MCF 10A (cell line): ENCODE measurements at places on chromosomes 3 and 15. TPM values are rescaled to one million over a fixed set of nuclear protein-coding genes. Genes with fewer than 3 reads are reported as not detected.

GRCh38 chr3:159902546-159903314 is 85.9 kb upstream of the IL12A start:
- H3K27me3 ChIP-seq: no peaks in the 10 kb centered on the region
- DNase-seq: no peak
- no peaks in the 10 kb centered on the region for H3K4me1 ChIP-seq
- no peak overlapping the region for H3K27ac ChIP-seq
- H3K36me3 ChIP-seq: peaks cover under 1% of the 10 kb centered on the region

DNA sequence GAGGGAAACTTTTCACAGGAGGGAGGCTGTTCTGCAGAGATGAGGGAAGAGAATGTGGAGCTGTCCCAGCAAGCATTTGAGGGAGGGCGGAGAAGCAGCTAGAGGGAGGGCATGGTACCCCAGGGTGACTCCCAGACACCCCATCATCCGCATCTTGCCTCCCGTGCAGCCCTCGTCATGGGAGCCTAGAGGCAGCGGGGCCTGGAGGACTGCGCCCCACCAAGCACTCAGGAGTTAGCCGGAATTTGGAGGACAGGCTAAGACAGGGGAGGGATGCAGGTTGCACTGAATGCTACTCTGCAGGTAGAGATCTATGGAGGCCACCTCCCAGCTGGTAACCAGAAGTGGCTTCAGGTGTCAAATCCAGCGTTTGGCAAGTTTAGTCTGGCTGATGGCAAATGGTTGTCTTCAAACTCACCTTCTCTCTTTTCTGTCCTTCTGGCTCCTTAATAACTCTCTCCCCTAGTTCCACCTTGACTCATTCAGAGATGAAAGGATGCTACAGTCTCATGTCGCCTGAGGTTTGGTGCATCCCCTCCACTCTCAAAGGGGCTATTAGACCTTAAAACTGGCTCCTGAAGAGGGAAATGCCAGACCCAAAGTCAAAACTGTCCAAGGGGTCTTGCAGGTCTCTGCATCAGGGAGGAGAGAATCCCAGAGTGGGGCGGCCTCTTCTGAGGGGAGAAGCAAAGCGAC is 155.9 kb upstream of the TLE3 start:
- no peak overlapping the region for H3K27ac ChIP-seq
- no peak overlapping the region for H3K4me3 ChIP-seq
- no peaks in the 10 kb centered on the region for H3K4me1 ChIP-seq
- no peak for DNase-seq
- no peaks in the 10 kb centered on the region for H3K36me3 ChIP-seq
- H3K27me3 ChIP-seq: peaks cover 19% of the 10 kb centered on the region

- no peaks in the 10 kb centered on the region for H3K36me3 ChIP-seq
- no peak for DNase-seq
- H3K4me1 ChIP-seq: no peaks in the 10 kb centered on the region
- H3K4me3 ChIP-seq: no peak overlapping the region
These were observed 4.1 kb upstream of the TYRO3 start for GRCh38 chr15:41554915-41555314.

SAMMSON gene
- not detected in 2 replicates for total RNA-seq

- no peaks in the 10 kb centered on the region for H3K27me3 ChIP-seq
- no peaks in the 10 kb centered on the region for H3K4me1 ChIP-seq
- no peak overlapping the region for H3K27ac ChIP-seq
- no peaks in the 10 kb centered on the region for H3K36me3 ChIP-seq
- no peak for DNase-seq
- H3K4me3 ChIP-seq: no peak overlapping the region
These were observed 17.5 kb downstream of the SENP8 start for GRCh38 chr15:72135719-72136118.

GRCh38 chr15:89486726-89487050 is 9.7 kb downstream of the RHCG start:
- H3K4me3 ChIP-seq: no peak overlapping the region
- peaks cover 7% of the 10 kb centered on the region for H3K36me3 ChIP-seq
- no peak for DNase-seq
- H3K4me1 ChIP-seq: peaks cover 9% of the 10 kb centered on the region
- peaks cover 11% of the 10 kb centered on the region for H3K27me3 ChIP-seq
- no peak overlapping the region for H3K27ac ChIP-seq

DNA sequence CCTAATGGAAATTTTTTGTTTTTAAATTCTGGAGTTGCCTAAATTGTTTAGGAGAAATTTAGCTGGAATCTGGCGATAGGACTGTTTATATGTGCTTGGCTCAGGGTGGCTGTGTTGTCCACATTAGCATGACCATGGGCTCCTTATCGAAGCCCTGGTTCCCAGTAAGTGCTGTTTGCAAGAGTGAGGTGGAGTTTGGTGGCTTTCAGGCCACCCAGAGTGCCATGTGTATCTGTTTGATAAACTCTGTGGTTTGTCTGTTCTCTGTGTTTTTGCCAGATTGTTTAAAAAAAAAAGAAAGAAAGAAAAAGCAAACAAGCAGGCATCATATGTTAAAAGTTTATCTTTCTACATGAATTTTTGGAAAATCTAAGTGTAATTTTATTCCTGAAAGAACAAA is 51.5 kb downstream of the PLCL2 start:
- no peaks in the 10 kb centered on the region for H3K36me3 ChIP-seq
- H3K4me1 ChIP-seq: no peaks in the 10 kb centered on the region
- no peak overlapping the region for H3K27ac ChIP-seq
- H3K27me3 ChIP-seq: peaks cover 82% of the 10 kb centered on the region

IQCF5 gene
- not detected in 2 replicates for total RNA-seq

SMC4 gene
- total RNA-seq: 89.3 and 116 TPM in 2 replicates

ARRDC4 gene
- 36.0 and 39.8 TPM in 2 replicates for total RNA-seq

DNA sequence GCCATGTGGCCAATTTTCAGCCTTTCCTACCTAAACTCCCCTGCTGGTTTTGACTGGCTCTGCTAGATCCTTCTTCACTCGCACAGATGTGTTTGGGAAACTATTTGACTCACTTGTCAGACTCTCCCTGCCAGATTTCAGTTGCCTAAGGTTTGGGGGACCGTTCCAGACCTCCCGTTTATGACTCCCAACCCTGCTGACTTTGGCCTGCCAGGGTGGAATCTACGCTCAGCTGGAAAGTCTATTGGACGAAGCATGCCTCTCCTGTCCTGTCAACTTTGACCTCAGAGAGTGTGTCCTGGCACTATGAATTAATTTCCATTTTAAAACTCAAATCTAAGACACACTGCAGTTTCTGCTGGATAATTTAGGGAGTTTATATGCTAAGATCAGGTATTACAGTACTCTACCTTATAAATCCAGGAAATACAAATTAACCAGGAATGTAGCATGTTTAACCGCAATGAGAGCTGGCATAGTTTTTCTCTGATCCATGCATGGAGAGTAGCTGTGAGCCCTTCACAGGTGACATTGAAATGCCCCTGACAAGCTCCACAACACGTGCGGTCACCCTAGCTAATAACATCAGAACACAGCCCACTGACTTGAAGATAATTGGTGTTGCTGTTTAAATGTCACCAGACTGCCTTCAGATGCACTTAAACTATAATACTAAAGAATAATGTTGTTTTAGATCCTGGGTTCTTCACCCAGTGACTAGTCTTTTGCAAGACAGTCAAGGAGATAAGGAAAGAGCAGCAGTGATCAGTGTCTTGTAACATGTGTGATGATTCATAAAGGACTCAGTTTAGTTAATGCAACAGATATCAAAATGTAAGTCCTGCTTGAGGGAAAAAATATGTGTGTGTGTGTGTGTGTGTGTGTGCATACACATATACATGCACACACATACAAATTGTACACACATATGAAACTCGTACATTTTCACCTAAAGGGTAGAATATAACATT is 223.0 kb upstream of the MCTP2 start:
- no peaks in the 10 kb centered on the region for H3K36me3 ChIP-seq
- H3K4me1 ChIP-seq: peaks cover 6% of the 10 kb centered on the region
- no peak overlapping the region for H3K4me3 ChIP-seq
- H3K27me3 ChIP-seq: no peaks in the 10 kb centered on the region

GP9 gene
- total RNA-seq: not detected in 2 replicates

- H3K27ac ChIP-seq: peak overlapping the region; percentile 82
- H3K4me3 ChIP-seq: no peak overlapping the region
- no peaks in the 10 kb centered on the region for H3K36me3 ChIP-seq
- H3K27me3 ChIP-seq: no peaks in the 10 kb centered on the region
- peaks cover 35% of the 10 kb centered on the region for H3K4me1 ChIP-seq
These were observed 30.0 kb upstream of the CYP11A1 start for GRCh38 chr15:74397239-74398068.

RAB27A gene
- 36.0 and 43.6 TPM in 2 replicates for total RNA-seq

TRH gene
- not detected in 2 replicates for total RNA-seq

DNA sequence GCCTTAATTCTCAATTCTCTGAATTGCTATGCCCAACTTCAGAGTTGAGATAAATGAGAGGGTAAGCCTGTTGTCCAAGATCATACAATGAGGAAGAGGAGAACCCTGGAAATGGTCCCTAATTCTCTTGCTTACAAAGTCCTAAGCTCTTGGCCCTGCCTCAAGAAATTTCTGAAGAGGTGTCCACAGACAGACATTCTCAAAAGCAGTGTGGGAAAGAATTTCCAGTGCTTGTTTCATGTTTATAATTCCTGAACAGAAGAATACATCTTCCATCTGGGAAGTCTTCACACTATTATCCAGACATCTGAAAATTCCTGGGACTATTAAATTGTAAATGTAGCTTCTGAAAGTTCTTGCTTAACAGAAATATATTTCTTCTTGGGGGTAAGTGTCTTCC is 166.8 kb upstream of the LRTM1 start:
- no peak overlapping the region for H3K4me3 ChIP-seq
- DNase-seq: no peak
- H3K27ac ChIP-seq: no peak overlapping the region

GRCh38 chr3:45751537-45752242 is 44.6 kb downstream of the SLC6A20 start:
- H3K27me3 ChIP-seq: no peaks in the 10 kb centered on the region
- no peaks in the 10 kb centered on the region for H3K4me1 ChIP-seq
- H3K27ac ChIP-seq: no peak overlapping the region
- H3K36me3 ChIP-seq: peaks cover 13% of the 10 kb centered on the region

DNA sequence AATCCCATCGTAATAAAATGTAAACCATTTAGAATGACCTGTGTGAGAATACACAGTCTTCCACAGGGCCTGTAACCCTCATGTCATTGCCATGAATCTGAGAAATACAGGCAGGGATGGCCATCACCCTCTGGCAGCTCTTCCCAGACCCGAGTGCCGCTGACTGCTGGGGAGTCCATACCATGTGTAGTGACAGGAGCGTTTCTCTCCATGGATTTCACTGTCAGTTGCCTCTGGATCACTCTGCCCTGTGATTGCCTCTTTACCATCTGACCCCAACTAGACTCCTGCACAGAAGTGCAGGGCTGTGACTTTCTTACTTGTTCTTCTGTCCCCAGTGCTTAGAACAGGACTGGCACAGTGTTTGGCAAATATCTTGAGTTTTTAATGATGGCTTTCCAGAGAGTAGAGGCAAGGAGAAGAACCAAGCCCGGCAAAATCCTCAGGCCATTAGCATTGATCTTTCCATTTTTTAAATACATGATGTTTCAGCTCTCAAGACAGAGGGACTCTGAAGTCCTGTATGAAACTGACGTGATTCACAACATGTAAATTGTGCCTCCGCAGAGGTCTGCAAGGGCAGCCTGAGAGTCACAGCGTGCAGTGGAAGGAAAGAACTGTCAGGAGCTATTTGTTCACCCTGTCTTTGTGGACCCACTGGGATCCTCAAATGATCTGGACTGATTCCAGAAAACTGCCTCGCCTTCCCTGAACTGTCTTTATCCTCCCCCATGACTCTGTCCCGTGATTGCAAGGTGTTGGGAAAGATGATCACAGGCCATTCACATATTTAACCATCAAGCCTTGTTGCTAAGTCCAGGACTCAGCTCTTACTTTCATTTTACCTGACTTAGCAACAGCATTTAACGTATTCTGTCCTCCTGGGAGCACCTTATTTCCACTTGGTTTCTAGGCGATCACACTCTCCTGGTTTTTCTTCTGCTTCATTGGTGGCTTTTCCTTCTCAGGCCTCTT is 354.9 kb downstream of the EPHB1 start:
- H3K27me3 ChIP-seq: no peaks in the 10 kb centered on the region
- no peak overlapping the region for H3K4me3 ChIP-seq
- H3K27ac ChIP-seq: no peak overlapping the region
- H3K36me3 ChIP-seq: no peaks in the 10 kb centered on the region

- no peaks in the 10 kb centered on the region for H3K36me3 ChIP-seq
- H3K4me3 ChIP-seq: no peak overlapping the region
- H3K27ac ChIP-seq: no peak overlapping the region
- DNase-seq: no peak
These were observed 5.1 kb upstream of the BHLHE40 start for GRCh38 chr3:4974154-4974553.

PRRT3 gene
- total RNA-seq: 0.83 and 1.3 TPM in 2 replicates

DNA sequence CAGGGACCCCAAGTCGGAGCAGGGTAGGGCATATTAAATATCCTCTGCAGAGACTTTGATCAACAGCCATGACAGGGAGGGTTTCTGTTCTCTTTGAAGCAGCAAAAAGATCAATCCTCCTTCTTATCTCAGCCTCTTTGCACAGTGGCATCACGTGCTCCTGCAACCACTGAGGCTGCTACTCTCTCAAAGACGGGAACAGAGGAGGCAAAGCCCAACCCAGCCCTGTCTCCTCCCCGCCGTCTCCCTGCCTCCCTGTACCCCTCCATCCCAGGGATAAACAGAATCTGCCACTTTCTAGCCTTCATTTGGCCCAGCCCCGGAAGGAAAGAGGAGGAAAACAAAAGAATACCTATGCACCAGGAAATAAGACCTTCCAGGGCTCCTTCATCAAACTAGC is 7.5 kb upstream of the TBC1D21 start:
- no peak overlapping the region for H3K27ac ChIP-seq
- H3K4me3 ChIP-seq: no peak overlapping the region
- peaks cover 93% of the 10 kb centered on the region for H3K27me3 ChIP-seq
- no peaks in the 10 kb centered on the region for H3K36me3 ChIP-seq

PFKFB4 gene
- 3.4 and 4.6 TPM in 2 replicates for total RNA-seq

GRCh38 chr3:101185341-101185740 is 135.0 kb downstream of the IMPG2 start:
- H3K4me1 ChIP-seq: peaks cover 5% of the 10 kb centered on the region
- H3K36me3 ChIP-seq: no peaks in the 10 kb centered on the region
- H3K27me3 ChIP-seq: no peaks in the 10 kb centered on the region
- H3K4me3 ChIP-seq: no peak overlapping the region
- H3K27ac ChIP-seq: no peak overlapping the region

CELSR3 gene
- 17.6 and 21.5 TPM in 2 replicates for total RNA-seq

GRCh38 chr3:143441516-143442171 is 322.1 kb downstream of the CHST2 start:
- H3K4me3 ChIP-seq: no peak overlapping the region
- no peak for DNase-seq
- H3K4me1 ChIP-seq: peaks cover 11% of the 10 kb centered on the region
- no peaks in the 10 kb centered on the region for H3K27me3 ChIP-seq

- no peaks in the 10 kb centered on the region for H3K4me1 ChIP-seq
- H3K27ac ChIP-seq: no peak overlapping the region
- H3K27me3 ChIP-seq: no peaks in the 10 kb centered on the region
- DNase-seq: peak; percentile 78
- H3K36me3 ChIP-seq: no peaks in the 10 kb centered on the region
- no peak overlapping the region for H3K4me3 ChIP-seq
These were observed 533.1 kb downstream of the TBL1XR1 start for GRCh38 chr3:176663837-176664831.

- no peak overlapping the region for H3K4me3 ChIP-seq
- no peak overlapping the region for H3K27ac ChIP-seq
- peaks cover 6% of the 10 kb centered on the region for H3K27me3 ChIP-seq
- H3K4me1 ChIP-seq: peaks cover 5% of the 10 kb centered on the region
- no peaks in the 10 kb centered on the region for H3K36me3 ChIP-seq
These were observed 11.9 kb upstream of the CD200R1L start for GRCh38 chr3:112858410-112859069.

GRCh38 chr15:62977952-62978811 is 64.4 kb upstream of the TPM1 start:
- no peaks in the 10 kb centered on the region for H3K27me3 ChIP-seq
- H3K36me3 ChIP-seq: no peaks in the 10 kb centered on the region
- no peak overlapping the region for H3K4me3 ChIP-seq
- H3K4me1 ChIP-seq: peaks cover 12% of the 10 kb centered on the region
